Activated T-helper 2 cell treated with anti-CD3 and anti-CD28 coated beads, Interferon-gamma antibody, Interleukin-2, Interleukin-4, amounts not matched to agents 10 μg/mL and 5 μg/mL and 100 μg/mL, durations not matched to agents 14 hours and 24 hours and 36 hours (primary cell): ENCODE measurements at places on chromosomes 3 and 15. TPM values are rescaled to one million over a fixed set of nuclear protein-coding genes. Genes with fewer than 3 reads are reported as not detected.

The GHSR gene
- total RNA-seq, result not detected in 2 replicates

The REC114 gene
- not detected in 2 replicates for total RNA-seq

The VGLL3 gene
- not detected in 2 replicates for total RNA-seq

The FETUB gene
- total RNA-seq, result not detected in 2 replicates

The ADAMTS9 gene
- total RNA-seq, result not detected in 2 replicates

The RPL39L gene
- 11.0 and 13.0 TPM in 2 replicates for total RNA-seq

The NR1I2 gene
- 0.11 TPM in 2 replicates for total RNA-seq

The IL5RA gene
- total RNA-seq, result 0.18 TPM in 1 of 2 replicates, not detected in the other

DNA sequence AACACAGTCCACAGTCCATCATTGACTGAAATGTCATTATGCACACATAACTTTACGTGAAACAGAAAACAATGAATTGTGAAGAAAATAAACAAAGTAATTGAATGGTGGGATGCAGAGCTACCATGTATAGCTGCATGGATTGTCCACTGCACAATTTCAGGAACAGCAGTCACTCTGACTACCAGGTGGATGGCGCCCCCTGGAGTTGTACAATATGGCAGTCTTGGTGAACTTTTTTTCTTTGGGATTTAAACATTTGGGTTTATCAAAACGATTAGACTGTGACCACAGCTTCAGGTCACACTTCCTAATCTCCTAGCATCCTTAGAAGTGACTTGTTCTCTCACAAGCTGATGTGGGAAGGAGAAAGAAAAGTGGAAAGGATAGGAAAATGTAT is 48.9 kb upstream of the TCF12 start:
- no peaks in the 10 kb centered on the region for H3K4me1 ChIP-seq
- no peak overlapping the region for H3K27ac ChIP-seq
- no peak for DNase-seq
- H3K4me3 ChIP-seq, result no peak overlapping the region
- H3K36me3 ChIP-seq, result no peaks in the 10 kb centered on the region

GRCh38 chr3:25442486-25442885 is 14.4 kb downstream of the RARB start:
- no peak overlapping the region for H3K27ac ChIP-seq
- no peaks in the 10 kb centered on the region for H3K4me1 ChIP-seq
- peaks cover under 1% of the 10 kb centered on the region for H3K27me3 ChIP-seq
- H3K4me3 ChIP-seq, result no peak overlapping the region

DNA sequence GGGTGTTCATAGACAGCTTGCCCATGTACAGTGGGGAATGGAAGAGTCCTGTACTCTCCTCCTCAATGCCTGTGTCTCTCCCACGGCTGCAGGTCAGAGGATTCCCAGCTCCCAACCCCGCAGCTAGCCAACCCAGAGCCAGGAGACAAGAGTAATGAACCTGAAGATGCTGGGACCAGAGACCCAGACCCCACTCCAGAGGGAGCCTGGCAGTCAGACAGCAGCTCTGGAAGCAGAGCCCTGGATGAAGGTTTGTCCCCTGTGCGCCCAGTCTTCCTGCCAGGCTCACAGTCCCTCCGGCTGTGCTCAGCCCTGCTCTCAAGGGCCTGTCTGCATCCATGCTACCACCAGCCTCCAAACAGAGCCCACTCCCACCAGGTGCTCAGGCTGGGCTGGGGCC is 29.5 kb downstream of the EFCC1 start:
- H3K27ac ChIP-seq, result no peak overlapping the region
- peaks cover 11% of the 10 kb centered on the region for H3K4me1 ChIP-seq
- DNase-seq, result no peak
- H3K36me3 ChIP-seq, result no peaks in the 10 kb centered on the region
- no peak overlapping the region for H3K4me3 ChIP-seq
- H3K27me3 ChIP-seq, result no peaks in the 10 kb centered on the region

DNA sequence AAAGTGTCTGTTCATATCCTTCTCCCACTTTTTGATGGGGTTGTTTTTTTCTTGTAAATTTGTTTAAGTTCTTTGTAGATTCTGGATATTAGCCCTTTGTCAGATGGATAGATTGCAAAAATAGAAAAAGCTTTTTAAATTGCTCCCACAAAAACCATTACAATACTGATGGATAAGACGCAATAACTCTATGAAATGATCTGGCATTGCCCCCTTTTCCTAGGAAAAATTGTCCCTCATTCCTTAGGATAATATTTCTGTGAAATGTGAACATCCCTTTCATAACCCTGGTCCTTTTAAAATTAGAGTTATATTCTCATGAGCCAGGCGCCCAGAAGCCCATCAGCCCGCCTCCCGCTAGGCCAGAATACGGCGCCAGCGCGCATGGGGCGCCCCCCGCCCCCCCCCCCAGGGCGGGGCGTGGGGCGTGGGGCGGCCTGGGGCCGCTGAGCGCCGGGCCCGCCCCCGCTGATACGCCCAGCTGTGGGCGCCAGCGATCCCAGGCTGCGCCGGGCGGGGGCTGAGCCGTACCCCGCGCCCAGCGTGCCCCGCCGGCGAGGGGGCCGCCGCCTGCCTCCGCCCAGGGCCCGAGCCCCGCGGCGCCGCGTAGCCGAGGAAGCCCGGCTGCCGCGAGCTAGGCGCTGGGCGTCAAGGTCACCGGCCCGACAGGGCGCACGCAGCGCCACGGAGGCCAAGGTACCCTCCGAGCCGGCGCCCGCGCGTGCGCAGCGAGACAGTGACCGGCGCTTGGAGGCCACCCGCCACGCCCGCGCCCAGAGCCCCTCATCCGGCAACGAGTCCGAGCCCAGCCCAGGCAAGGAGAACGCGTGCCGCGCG is 11.1 kb upstream of the ROPN1B start:
- H3K4me1 ChIP-seq, result no peaks in the 10 kb centered on the region
- no peak for DNase-seq
- peaks cover 15% of the 10 kb centered on the region for H3K27me3 ChIP-seq

DNA sequence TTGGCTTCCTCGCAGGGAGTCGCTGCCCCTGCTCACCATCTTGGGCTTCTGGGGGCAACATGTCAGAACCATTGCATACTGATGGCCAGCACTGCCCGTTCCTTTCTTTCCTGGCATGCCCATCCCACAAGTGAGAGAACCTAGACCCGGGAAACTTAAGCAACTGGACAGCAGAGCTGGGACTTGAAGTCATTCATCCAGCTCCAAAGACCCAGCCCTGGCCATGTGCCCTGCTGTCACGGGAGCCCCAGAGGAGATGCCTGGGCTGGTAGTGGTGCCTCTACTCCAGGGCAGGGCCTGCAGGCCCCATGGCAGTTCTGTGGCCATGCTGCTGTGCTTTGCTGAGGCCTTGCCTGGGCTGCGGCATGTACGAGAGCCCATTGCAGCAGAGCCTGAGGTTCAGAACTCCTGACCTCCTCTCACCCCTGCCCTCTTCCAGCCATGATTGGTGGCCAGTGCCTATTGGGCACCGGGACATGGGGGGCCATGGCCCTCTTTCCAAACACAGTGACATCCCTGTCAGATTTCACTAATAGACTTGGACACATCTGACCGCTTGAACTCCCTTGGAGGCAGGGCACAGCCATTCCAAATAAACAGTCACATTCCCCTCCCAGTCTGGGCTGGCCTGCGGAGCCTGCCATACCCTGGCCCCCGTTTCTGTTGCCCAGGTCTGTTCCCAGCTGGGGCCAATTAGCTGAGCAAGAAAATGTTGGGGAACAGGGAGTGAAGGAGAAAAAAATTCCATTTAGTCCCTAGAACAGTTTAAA is 115.9 kb downstream of the EEFSEC start:
- no peak overlapping the region for H3K27ac ChIP-seq
- no peak overlapping the region for H3K4me3 ChIP-seq
- no peaks in the 10 kb centered on the region for H3K27me3 ChIP-seq
- H3K36me3 ChIP-seq, result no peaks in the 10 kb centered on the region
- DNase-seq, result no peak

- H3K36me3 ChIP-seq, result no peaks in the 10 kb centered on the region
- H3K4me3 ChIP-seq, result no peak overlapping the region
- no peak overlapping the region for H3K27ac ChIP-seq
- peaks cover 2% of the 10 kb centered on the region for H3K4me1 ChIP-seq
- peaks cover 2% of the 10 kb centered on the region for H3K27me3 ChIP-seq
Observed at GRCh38 chr3:184126006-184126405, 9.2 kb upstream of the EIF2B5 start.

- no peak for DNase-seq
- H3K27me3 ChIP-seq, result peaks cover 51% of the 10 kb centered on the region
- H3K36me3 ChIP-seq, result peaks cover 6% of the 10 kb centered on the region
- peak overlapping the region; percentile 88 for H3K4me3 ChIP-seq
- peaks cover 16% of the 10 kb centered on the region for H3K4me1 ChIP-seq
Observed at GRCh38 chr3:152836269-152836668, 1.3 kb downstream of the P2RY1 start.

- H3K27ac ChIP-seq, result no peak overlapping the region
- peaks cover 3% of the 10 kb centered on the region for H3K27me3 ChIP-seq
- no peaks in the 10 kb centered on the region for H3K36me3 ChIP-seq
- H3K4me3 ChIP-seq, result no peak overlapping the region
Observed at GRCh38 chr15:31563421-31563820, 236.8 kb downstream of the KLF13 start.

- no peaks in the 10 kb centered on the region for H3K4me1 ChIP-seq
- H3K36me3 ChIP-seq, result no peaks in the 10 kb centered on the region
- H3K4me3 ChIP-seq, result no peak overlapping the region
- no peaks in the 10 kb centered on the region for H3K27me3 ChIP-seq
Observed at GRCh38 chr3:167666563-167666962, 12.8 kb upstream of the WDR49 start.

GRCh38 chr3:24917908-24918307 is 423.3 kb upstream of the THRB start:
- H3K4me1 ChIP-seq, result no peaks in the 10 kb centered on the region
- no peaks in the 10 kb centered on the region for H3K27me3 ChIP-seq

DNA sequence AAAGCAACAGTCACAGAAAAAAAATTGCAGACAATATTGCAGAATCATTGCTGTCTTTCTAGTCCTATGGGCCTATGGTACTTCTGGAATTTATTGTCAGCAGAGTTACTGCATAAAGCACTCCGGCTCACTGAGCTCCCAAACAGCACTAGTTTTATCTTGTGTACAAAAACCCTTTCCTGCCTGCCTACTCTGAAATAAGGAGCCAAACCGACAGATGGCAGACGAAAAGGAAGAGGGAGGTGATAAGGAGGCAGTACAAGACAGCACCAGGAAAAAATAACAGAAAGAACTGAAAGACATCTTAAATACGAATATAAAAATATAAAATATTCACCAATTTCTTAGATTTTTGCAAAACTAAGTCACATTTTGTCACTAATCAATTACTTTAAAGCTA is 15.6 kb downstream of the HERC1 start:
- no peak for DNase-seq
- H3K36me3 ChIP-seq, result peaks cover 4% of the 10 kb centered on the region
- H3K27me3 ChIP-seq, result no peaks in the 10 kb centered on the region
- no peak overlapping the region for H3K27ac ChIP-seq
- H3K4me1 ChIP-seq, result peaks cover 47% of the 10 kb centered on the region

GRCh38 chr15:25767356-25768151 is 95.6 kb downstream of the ATP10A start:
- no peak for DNase-seq
- no peaks in the 10 kb centered on the region for H3K27me3 ChIP-seq
- peaks cover 2% of the 10 kb centered on the region for H3K4me1 ChIP-seq
- H3K4me3 ChIP-seq, result no peak overlapping the region

GRCh38 chr15:66072616-66073361 is 180.8 kb downstream of the MEGF11 start:
- H3K4me1 ChIP-seq, result no peaks in the 10 kb centered on the region
- H3K4me3 ChIP-seq, result no peak overlapping the region

GRCh38 chr15:100201376-100202280 is 140.1 kb downstream of the ADAMTS17 start:
- no peaks in the 10 kb centered on the region for H3K36me3 ChIP-seq
- no peak for DNase-seq
- peaks cover 5% of the 10 kb centered on the region for H3K4me1 ChIP-seq
- no peak overlapping the region for H3K27ac ChIP-seq
- peaks cover 7% of the 10 kb centered on the region for H3K27me3 ChIP-seq
- no peak overlapping the region for H3K4me3 ChIP-seq

DNA sequence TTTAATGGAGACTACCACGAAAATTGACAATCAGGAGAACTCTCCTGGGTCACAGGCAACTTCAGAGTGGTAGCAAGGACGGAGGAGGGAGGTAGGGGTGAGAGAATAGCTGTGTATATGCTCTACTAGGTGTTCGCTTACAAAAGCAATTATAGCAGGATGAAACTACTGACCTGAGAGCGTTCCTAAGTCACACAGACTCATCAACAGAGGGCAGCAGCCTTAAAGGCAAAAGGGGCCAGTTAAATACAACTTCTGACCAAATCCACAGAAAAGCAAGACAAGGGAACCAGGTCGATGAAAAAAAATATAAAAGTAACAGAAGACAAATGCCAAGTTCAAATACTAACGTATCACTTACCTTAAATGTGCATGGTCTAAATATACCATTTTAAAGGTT is 894.6 kb downstream of the PLOD2 start:
- H3K27ac ChIP-seq, result no peak overlapping the region
- no peak overlapping the region for H3K4me3 ChIP-seq
- H3K4me1 ChIP-seq, result no peaks in the 10 kb centered on the region
- H3K27me3 ChIP-seq, result no peaks in the 10 kb centered on the region
- DNase-seq, result no peak

GRCh38 chr3:183180110-183180783 is 17.7 kb upstream of the LAMP3 start:
- H3K27me3 ChIP-seq, result peaks cover 35% of the 10 kb centered on the region
- peak overlapping the region; percentile 30 for H3K4me3 ChIP-seq
- H3K27ac ChIP-seq, result no peak overlapping the region
- no peaks in the 10 kb centered on the region for H3K36me3 ChIP-seq

DNA sequence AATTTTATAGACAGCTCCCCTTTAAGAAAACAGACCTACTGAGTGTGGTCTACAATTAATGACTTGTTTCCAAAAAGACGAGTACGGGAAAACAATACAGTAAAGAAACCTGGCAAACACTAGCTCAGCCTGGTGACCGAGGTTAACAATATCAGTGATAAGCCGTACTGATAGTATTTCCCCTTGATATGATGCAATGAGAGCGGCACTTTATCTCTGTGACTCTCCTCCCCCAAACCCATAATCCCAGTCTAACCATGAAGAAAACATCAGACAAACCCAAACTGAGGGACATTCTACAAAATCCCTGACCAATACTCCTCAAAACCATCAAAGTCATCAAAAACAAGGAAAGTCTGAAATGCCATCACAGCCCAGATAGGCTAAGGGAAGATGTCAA is 8.2 kb downstream of the DENND4A start:
- no peak overlapping the region for H3K27ac ChIP-seq
- H3K36me3 ChIP-seq, result peaks cover 20% of the 10 kb centered on the region
- no peaks in the 10 kb centered on the region for H3K27me3 ChIP-seq

- no peak overlapping the region for H3K27ac ChIP-seq
- H3K4me3 ChIP-seq, result no peak overlapping the region
- H3K36me3 ChIP-seq, result no peaks in the 10 kb centered on the region
- no peak for DNase-seq
- H3K4me1 ChIP-seq, result no peaks in the 10 kb centered on the region
- no peaks in the 10 kb centered on the region for H3K27me3 ChIP-seq
Observed at GRCh38 chr3:181534781-181535221, 176.9 kb upstream of the SOX2 start.
